Activated CD8-positive, alpha-beta memory T cell treated with anti-CD3 and anti-CD28 coated beads for 1 hour (primary cell): ENCODE measurements at places on chromosomes 5 and 9.

DNA sequence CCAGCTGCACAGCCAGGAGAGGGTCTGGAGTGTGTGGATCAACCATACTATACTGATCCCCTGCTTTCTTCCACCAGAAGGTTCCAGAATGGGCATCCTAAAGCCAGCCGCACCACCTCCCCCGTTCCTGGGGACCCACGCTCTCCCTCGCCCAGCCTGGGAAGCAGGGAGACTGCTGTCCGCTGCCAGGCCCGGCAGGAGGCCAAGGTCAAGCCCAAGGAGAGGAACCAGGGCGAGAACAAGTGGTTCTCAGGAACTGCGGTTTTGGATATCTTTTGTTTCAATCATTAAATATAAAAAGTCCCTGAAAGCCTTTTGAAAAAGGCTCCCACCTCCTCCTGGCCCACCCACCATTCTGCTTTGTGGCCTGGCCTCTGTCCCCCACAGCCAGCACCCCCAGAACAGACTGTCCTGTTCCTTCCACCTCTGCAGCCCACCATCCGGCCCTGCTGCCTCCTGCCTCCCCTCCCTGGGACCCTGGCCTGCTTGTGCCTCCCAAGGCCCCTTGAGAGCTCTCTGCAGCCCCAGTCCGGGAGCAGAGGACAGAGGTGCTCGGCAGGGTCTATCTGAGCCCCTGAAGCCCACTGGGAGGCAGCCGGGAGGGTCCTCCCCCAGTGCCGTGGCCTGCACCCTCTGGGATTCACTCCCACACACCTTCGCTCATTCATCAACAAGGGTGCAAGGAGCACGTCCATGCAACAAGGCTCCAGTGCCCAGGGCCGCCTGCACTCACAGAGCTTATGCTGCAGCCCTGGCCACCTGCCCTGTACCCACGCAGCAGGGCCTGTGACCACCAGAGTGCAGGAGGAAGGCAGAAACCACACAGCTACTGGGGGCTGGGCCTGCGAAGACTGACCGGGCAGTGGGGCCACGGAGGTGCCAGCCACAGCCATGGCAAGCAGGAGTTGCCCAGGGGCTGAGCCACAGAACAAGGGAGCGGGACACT lies 614 bp upstream of the LCN6 start:
- no peak for DNase-seq

- no peak for DNase-seq
Observed at GRCh38 chr5:108003178-108003577, 332.4 kb upstream of the EFNA5 start.

- DNase-seq, result no peak
Observed at GRCh38 chr5:64742411-64742810, 26.1 kb downstream of the SREK1IP1 start.

- no peak for DNase-seq
Observed at GRCh38 chr5:128154943-128155342, 71.4 kb downstream of the SLC12A2 start.

GRCh38 chr5:112696786-112697185 lies 40.9 kb upstream of the APC start:
- DNase-seq, result no peak

DNA sequence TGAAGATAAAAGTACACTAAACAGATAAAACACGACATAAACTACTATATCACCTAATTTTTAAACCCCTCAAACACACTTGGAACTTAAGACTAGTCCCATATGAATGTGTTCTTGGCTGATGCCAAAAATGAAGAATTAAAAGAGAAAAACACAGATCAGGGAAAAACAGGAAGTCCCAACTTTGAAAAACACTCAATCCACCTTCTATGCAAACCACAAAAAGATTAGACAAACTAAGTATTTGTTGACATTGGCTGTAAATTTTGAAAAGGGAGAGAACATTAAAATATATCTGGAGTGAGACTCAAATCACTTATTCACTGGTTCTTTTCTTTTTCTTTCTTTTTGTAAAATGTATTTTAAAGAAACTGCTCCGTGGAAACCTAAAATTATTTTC lies 81.4 kb downstream of the ANKH start:
- DNase-seq, result no peak

DNA sequence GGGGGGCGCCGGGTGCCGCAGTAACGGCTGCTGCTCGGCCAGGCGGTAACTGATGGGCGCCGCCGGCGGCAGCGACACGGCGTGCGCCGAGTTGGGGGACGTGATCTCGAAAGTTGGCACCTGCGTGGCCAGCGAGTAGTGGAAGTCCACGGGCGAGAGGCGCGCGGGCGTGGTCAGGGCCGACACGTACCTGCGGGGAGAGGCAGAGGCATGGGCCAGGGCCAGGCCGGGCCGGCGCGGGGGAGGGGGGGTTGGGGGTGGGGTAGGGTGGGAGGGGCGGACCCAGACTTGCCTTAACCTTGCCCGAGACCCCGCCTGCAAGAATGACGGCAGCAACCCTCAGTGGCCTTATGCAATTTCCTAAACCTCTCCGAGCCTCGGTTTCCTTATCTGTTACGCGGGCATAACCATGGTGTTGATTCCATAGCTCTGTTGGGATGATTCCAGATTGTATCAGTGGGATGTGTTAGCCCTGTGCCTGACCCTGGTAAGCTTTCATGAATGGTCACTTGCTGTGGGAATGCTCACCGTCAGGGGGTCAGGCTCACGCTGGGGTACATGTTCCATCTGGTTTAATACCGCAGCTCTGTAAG lies 53.0 kb downstream of the PSD2 start:
- no peak for DNase-seq

DNA sequence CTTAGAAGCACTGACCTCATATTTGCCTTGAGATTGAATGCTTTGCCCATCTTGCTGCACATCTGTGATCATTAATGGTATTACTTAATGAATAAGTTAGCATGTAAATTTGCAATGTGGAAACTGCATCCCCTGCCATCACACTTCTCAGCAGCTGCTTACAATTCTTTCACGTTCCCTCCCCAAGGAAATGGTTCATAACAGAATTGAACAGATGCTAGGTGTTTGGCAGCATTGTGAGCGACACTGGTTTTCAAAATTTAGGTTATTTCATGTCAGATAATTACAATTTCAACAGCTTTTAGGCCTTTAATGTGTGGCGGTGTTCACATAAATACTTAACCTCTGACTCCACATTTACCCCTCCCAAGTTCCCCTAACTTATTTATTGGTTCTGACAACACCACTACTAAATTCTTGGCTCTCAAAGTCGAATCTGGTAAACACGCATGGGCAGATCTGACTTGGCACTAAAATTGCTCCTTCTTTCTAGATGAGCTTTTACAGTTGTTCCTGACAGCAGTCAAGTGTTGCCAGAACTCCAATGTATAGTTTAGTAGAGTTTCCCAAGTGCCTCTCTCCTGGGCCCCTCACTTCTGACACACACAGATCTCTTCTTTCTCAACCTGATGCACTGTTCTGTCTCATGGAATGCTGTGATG lies 46.8 kb downstream of the SLC1A3 start:
- DNase-seq, result no peak

GRCh38 chr5:15676591-15676990 lies 176.6 kb downstream of the FBXL7 start:
- no peak for DNase-seq

DNA sequence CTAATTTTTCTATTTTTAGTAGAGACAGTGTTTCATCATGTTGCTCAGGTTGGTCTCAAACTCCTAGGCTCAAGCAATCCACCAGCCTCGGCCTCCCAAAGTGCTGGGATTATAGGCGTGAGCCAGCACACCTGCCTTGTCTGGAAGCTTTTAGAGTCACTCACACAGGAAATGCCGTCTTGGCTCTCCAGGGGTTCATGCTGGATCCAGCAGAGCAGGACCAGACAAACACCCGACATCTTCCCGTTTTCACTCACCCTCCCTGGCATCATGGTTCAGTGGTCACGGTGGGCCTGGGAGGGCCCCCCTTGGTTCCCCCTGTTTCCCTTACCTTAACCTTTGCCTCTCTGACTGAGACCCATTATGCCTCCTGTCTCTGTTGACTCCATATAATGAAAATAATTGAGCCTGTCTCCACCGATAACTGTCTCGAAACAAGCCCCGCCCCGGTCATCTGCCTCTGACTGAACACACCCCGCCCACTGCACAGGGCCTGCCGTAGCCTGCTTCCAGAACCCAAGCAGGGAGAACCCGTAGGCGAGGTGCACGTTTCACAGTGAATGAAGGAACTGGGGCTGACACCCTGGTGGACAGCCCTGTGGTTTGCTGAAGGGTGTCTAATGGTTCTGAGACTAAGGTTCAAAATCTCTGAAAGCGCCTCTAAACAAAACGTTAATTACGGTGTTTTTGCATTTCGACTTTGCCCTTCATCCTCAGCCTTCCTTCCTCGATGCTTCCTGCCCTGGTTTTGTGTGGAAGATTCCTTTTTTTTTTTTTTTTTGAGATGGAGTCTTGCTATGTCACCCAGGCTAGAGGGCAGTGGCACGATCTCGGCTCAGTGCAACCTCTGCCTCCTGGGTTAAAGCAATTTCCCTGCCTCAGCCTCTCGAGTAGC lies 39.7 kb upstream of the SPRY4 start:
- no peak for DNase-seq

DNA sequence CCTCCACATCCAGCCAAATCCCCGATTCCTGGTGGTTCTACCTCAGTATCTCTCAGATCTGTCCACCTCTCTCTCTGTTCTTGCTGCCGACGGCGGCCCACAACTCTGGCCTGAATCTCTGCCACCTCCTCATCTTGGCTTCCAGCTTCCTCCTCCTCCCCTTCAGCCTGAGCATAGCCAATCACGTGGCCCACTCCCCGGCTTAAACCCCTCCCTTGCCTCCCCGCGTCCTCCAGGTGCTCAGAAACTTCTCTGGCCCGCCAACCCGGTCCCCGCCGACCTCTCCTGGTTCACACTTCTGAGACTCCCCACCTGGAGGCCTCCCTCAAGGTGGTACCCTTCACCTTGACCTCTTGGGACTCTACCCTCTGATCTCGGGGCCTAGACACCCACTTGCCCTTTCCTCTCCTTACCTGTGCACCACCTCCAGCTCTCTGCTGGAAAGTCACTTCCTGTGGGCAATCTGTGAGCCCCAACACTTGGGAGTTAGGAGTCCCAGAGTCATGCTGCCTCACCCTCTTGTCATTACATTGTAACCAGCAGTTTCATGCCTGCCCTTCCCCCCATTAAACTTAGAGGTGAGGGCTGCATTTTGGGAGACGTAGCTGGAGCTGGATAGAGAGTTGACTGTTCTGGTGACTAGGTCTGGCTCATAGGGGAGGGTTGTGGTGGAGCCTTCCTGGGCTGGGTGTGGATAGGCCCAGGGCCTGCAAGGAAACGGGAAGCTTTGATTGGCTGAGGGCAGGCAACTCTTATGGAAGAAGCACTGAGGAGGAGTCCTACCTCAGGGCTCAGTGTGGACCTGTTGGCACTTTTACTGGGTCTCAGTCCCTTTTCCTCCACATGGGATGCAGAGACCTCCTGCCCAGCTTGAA lies 4.5 kb upstream of the SET start:
- peak; percentile 31 for DNase-seq

- DNase-seq, result no peak
Observed at GRCh38 chr9:1683951-1684350, 331.2 kb upstream of the SMARCA2 start.

DNA sequence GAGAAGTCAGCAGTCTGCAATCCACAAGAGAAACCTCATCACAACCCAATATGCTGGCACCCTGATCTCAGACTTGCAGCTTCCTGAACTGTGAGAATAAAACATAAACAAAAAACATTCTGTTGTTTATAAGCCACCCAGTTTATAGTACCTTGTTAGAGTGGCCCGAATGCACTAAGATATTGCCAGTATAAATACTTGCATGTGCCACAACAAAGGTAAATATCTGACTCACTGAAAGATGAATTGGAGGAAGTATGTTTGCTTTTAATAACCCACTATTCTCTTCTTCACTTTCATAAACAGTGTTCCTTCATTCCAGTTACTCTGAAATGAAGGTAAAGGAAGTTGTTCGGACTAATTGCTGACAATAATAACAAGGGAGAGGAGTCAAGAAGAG lies 1163.4 kb upstream of the CDH6 start:
- no peak for DNase-seq

DNA sequence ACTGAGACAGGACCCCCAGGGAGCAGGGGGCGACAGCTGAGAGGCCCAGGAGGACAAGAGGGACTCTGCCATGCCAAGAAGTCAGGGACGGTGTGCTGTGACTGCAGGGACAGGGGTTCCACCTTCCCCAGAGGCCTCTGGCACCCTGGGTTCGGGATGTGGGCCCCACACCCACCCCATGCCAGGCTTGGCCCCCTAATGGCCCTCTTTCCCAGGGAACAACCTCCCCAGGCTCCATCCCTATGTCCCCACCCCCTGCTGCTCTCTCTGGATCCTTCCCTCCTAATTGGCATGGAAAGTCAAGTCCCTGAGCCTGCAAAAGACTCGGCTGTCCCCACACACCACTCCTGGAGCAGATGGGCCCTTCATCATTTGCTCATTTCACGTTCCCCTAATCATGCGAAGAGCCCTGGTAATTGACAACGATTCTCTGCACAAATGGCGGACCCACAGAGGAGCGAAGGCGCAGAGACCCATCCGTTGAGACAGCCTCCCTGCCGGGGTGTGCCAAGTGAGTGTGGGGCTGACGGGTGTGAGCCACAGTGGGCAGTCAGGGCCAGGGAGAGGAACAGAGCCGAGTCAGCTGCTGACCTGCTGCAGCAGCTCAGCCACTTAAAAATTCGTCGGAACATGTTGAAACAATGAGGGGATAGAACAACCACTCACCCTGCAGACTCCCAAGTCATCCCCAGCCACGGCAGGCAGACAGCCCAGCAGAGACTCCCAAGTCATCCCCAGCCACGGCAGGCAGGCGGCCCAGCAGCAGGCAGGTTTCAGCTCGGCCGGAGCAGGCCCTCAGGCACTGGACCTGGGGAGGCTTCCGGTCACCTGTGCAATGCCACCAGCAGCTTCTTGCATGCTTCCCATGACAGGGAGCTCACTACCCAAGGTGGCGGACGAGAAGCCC lies 109.0 kb downstream of the VAV2 start:
- no peak for DNase-seq

GRCh38 chr5:126801992-126802294 lies 25.0 kb downstream of the LMNB1 start:
- DNase-seq, result no peak

DNA sequence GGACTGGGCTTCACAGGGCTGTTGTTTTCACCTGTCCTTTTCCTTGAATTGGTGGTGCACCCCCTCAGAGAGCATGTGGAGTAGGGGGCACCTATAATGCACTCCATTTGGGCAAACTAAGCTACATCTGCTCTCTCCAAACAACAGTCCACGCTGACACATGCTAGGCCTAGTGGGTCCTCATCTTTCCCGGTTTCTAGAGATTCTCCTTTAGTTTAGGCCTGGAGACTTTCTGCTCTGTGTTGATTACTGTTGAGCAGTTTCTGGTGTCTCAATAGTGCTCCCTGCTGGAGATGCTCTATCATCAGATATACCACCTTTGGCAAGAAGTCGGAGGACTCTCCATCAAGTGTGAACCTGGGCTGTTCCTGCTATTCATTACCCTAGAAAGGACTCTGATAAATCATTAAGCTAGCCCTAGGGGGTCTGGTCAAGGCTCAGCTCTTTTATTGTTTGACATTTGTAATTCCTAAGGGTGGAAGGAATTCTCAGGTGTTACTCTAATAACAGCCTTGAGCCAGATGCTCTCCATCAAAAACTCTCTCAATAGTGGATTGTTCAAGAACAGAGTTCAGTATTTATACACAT lies 64.0 kb upstream of the FYB1 start:
- peak; percentile 25 for DNase-seq
